ENCODE measurements at places on chromosomes 6 and 20.

- no peak for DNase-seq
These were observed 812 bp downstream of the MYMX start for GRCh38 chr6:44217332-44218143.

- no peak for DNase-seq
These were observed 39.6 kb downstream of the ESR1 start for GRCh38 chr6:151847064-151847463.

DNA sequence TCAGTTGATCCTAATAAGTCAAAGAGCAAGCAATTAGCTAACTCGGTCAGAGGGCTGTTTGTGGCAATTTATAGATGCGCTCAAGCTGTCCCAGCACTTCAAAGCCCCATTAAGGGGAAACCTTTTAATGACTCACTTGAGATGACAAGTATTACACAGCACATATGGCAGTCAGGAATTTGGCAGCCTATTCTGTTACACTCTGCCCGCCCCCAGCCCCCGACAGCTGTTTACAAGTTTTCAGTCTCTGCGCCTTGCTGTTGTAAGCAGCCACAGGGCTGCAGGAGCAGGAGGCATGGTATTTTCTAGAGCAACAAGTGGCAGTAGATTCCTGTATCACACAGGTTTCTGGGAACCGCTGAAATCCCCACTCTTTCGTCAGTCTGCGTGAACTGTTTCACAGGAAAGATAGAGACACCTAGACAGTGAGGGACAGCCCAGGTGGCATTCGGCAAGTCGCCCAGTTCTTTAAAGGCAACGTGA lies 263.0 kb downstream of the FOXC1 start:
- DNase-seq, result no peak

GRCh38 chr6:113221850-113222249 lies 635.3 kb upstream of the MARCKS start:
- DNase-seq, result no peak

DNA sequence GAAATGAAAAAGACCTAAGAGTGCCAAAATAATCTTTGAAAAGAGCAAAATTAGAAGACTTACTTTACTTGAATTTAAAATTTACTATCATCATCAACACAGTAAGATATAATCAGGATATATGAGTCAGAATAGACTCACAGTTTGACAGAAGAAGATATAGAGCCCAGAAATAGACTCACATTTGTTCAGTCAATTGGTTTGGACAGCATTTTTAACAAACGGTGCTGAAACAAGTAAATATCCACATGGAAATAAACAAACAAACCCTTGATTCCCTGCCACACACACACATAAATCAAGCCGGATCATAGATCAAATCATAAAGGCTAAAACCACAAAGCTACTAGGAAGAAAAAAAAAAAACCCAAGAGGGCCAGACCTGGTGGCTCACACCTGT lies 291.1 kb downstream of the ADGRG6 start:
- DNase-seq, result no peak

GRCh38 chr6:155313602-155314091 lies 637 bp downstream of the TFB1M start:
- no peak for DNase-seq

- no peak for DNase-seq
These were observed 91.0 kb downstream of the EYA2 start for GRCh38 chr20:46985671-46986070.

GRCh38 chr6:125812394-125813292 lies 21.9 kb downstream of the NCOA7 start:
- DNase-seq, result no peak

GRCh38 chr6:72825315-72825911 lies 203.5 kb downstream of the KCNQ5 start:
- no peak for DNase-seq

DNA sequence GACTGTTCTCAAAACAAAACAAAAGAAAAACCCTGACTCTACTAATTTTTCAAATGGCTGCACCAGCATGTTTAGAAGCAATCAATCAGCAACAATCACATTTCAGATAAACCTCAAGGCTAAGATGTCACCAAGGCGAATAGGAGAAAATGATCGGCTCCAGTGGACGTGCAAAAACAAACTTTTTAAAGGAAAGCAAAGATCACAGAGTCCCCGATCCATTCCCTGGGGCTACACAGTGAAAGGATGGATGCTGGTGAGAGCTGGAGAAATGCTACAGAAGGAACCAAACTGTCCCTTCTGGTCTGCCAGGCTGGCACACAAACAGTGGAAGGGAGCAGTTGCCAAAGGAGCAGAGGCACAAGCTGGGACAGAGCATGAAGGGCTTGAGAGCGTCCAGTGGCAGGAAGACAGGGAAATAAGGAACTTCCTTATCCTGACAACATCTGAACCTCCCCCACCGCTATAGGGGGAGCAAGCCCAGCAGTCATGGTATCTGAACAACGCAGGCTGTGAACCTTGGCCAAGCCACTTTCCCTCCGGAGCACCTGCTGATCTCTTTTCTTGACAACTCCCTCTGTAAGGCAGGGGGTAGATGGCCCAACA lies 73.7 kb upstream of the HIVEP1 start:
- no peak for DNase-seq

GRCh38 chr6:88705601-88706000 lies 257.8 kb downstream of the RNGTT start:
- DNase-seq, result no peak

DNA sequence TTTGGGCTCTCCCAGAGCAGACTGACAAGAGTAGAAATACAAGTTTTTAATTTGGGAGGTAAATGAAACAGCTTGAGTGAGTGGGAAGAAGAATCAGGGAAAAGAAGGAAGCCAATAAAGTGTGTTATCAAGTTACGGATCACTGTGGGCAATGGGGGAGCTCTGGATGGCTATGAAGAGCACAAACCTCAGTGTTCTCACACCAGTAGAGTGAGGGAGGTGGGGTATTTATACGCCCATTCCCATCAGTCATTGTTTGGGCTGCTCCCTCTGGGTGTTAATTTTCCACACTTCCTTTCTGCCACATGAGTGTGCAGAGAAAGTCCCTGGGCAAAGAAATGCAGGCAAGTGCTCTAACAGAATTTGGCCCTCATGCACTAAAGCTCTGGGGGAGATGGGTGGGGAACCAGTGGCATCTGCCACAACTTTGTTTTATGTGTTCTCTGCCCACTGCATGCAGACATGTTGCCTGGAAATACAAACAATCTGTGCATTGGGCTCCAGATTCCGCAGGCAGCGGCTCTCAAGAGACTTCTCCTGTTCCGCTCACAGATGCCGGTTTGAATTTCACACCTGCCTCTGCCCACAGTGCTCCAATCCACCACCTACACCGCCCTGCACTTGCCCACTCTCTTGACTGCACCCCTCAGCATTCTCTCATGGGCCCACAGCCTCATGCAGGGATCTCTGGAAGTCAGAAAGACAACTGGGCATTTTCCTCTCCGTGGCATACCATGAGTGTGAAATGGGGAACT lies 211.1 kb upstream of the RNF24 start:
- DNase-seq, result no peak

GRCh38 chr20:54649511-54649962 lies 174.1 kb downstream of the DOK5 start:
- DNase-seq, result peak; percentile 11

GRCh38 chr6:52840763-52841585 lies at the start of gene GSTA5:
TSS of gene GSTA5 (minus strand) at chr6:52840813.
- no peak for DNase-seq

- DNase-seq, result no peak
These were observed 114.0 kb downstream of the VEGFA start for GRCh38 chr6:43883847-43884651.

- DNase-seq, result no peak
These were observed 8.8 kb upstream of the ABRACL start for GRCh38 chr6:139019722-139020121.

GRCh38 chr20:32111753-32112152 lies 2.2 kb downstream of the TM9SF4 start:
- no peak for DNase-seq

DNA sequence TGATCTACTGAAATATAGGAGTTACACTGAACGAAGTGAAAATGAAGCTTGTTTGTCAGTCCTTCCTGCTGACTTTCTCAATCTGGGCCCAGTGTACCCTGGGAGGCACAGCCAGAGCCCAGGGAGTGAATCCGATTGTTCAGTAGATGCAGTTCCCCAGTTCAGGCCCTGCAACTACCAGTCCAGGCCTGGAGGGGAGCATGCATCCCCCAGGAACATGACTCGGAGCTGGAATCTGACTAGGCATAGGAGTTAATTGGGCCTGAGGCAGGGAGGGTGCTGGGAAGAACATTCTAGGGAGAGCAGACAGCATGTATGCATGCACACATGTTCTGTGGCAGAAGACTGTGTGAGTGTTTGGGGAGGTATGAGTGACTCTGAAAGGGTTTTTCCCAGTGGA lies 42.1 kb downstream of the PHACTR3 start:
- DNase-seq, result no peak

- DNase-seq, result no peak
These were observed 45.4 kb downstream of the ME1 start for GRCh38 chr6:83385473-83385872.

GRCh38 chr6:111329882-111330633 lies 153.0 kb downstream of the REV3L start:
- no peak for DNase-seq

- no peak for DNase-seq
These were observed 276.4 kb upstream of the MOCS1 start for GRCh38 chr6:40210628-40211056.

DNA sequence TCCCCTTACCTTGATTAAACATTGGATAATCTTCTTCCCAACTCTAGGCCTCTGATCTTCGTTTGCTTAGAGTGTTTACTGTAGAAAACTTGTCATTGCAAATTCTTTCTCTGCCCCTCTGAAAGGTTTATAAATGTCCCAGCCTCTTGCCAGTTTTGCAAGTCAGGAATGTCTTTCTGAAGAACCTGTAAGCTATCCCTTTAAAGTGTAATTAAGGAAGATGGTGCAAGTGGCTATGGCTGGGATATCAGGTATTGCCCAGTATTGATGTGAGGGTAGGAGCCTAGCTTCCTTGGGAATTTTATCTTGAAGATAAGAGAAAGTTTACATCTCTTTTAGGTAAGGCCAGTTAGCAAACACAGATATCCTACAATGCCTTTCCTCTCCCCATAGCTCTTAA lies 211.0 kb upstream of the RIMS1 start:
- DNase-seq, result no peak

- DNase-seq, result no peak
These were observed 91.7 kb downstream of the COL19A1 start for GRCh38 chr6:69957985-69958559.

DNA sequence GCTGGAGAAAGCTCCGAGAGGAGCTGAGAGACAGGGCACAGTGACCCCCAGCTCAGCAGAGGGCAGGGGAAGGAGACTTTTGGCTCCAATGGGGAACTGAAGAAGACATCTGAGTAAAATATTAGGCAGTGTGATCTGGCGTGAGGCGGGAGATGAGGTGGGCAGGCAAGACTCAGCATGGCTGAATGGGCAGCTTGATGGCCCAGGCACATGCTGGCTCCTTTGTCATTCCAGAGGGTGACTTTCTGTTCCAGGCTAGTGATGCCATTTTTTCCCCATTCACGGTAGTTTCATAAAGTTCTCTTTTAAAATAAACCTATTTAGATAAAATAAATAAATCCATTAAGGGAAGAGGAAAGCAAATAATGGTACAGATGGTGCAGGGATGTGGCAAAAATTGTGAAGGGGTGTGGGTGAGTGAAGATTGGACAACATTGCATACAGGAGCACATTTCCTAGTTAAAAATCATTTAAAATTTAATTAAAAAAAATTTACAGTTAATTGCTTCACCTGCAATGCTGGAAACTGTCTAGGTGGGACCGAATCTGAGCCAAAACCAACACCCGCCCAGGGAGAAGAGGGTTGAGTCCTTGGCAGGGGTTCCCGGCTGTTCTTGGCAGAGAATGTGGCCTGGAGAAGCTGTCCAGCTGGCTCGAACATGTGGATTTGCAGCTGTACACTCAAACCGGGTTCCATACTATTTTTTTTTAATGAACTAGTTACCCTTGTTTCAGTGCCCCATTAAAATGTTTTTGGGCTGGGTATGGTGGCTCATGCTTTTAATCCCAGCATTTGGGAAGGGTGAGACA lies 41.7 kb upstream of the PRELID3B start:
- no peak for DNase-seq

DNA sequence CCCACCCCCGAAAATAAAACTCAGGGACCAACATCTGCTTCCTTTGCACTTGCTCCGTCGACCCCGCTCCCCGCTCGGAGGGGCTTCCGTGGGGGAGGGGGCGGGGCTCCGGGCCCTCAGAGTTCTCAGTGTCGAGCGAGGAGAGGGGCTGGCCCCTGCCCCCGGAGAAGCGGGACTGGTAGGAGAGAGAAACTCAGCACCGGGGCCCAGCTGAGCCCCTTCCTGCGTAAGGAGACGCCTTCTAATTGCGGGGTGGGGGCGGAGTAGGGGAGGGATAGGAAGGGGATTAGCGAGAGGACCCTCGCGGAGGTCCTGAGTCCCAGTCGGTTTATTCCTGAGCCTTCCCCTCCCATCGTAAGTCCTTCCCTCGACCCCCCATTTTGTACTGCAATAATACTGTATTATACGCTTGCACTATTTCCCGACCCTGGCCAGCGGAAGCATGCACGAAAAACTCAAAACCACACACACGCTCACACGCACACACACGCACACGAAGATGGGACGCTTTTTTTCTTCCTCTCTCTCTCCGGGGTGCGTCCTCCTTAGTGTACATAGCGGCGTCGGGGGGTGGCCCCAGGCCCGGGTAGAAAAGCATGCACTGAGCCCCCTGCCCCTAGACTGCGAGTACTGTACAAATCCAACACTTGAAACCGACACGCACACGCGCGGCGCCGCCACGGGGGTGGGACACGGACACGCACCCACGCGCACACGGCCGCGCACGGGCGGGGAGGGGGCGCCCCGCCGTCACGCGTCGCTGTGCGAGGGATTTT lies 22.1 kb upstream of the SLC22A7 start:
- no peak for DNase-seq

DNA sequence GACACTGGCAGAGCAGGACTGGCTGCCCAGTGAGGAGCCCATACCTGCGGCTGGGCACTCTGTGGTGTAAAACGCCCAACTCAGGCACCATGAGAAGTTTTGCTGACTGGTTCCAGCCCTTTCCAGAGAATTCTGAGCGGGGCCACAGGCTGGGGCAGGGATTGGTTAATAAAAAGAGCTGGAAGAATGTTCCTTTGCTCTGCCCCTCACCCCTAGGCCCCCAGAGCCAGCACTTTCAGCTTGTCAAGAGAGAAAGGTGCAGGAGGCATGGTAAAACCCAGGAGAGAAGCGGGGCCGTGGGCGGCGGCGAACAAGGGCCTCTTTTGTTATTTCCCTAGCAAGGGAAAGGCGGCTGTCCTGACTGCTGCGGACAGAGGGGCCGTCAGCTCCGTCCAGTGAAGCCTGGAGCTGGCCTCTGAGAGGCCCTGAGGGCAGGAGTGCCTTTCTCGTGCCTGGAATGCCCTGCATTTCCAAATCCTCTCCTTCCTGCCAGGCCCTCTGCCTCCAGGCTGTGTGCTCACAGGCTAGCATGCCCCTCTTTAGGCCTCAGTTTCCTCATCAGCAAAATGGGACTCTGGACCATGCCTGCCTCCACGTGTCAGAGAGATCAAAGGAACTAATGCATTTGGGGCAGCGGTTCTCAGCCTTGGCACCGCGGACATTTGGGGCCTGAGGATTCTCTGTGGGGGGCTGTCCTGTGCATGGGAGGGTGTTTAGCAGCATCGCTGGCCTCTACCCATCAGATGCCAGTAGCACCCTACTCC lies 12.9 kb downstream of the SLC13A3 start:
- DNase-seq, result no peak

GRCh38 chr6:163309491-163310026 lies 105.0 kb upstream of the QKI start:
- DNase-seq, result no peak

Measured in NCI-H2081 treated with DMSO at 0.1 percent for 48 hours (cell line).